ENCODE measurements at places on chromosomes 2 and 18.
A peak's percentile ranks its signal among the peaks of the same experiment; 100 is the strongest.

DNA sequence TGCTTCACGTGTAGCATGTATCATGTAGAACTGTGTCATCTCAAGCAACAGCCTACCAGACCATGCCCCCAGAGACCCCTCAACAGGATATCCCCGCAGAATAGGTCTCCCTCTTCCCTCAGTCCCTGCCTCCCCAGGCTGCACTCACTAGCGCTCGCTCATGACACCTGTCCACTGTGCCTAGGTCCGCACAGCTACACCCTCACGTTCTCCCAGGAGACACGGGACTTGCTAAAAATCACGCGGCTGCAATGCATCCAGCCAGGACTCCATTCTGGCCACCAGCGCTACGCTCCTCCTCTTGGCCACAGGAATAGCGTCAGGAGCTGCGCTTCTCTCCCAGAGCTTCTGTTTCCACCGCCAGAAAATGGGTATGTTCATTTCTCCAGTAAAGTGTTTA lies 2.5 kb downstream of the PXDN start:
- no peak for DNase-seq

- no peak for DNase-seq
These were observed 40.2 kb downstream of the MCFD2 start for GRCh38 chr2:46875226-46875899.

DNA sequence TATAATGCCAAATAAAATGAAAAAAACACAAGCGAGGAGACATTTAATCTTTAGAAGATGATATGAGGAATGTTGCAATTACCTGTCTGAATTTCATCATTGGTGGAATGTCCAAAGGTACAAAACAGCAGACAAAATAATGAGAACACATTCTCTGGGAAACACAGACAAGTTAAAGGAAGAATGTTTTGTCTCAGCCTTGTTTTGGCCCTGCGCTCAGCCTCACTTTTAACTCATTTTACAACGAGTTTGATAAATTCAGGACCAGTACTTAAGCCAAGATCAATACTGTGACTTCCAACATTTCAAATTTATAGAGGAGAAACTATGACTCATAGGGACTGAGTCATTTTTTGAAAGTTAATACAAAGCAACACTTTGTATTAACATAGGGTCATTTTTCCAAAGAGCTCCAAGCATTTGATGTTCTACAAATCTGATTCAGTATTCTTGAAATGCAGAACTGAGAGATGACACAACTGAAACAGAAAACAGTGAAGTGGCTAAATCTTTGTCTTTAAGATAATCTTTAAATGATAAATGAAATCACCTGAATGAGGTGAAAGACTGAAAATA lies 833.2 kb upstream of the CHAC2 start:
- DNase-seq: no peak

DNA sequence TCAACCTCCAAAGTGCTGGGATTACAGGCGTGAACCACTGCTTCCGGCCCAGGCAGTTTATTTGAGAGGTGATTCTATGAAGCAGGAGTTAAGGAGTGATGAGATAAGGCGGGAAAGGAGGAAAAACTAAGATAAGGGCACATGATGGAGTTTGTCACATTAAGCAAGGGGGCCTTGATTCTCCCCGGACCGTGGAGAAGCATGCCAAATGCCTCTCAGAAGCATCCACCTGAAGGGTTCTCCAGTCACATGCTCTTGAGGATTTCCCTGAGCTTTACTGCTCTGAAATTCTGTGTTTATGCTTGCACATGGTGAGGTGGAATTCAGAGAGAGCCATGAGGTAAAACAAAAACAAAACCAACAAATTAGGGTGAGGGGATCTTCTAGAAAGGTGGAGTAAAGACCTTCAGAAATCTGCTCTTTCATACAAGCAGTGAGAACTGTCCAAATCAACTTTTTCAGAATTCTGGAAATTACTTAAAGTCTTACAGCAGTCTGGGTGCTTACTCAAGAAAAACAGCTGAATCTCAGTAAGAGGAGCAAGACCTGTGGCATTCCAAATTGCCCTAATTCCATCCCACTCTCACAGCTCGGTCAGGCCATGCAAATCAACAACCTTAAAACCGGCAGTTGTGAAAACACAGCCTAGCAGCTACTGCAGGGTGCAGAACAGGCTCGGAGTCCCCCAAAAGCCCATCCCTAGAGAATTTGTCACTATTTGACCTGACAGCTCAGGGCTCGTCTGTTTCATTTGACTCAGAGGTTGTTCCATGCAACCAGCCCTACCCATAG lies 69.1 kb upstream of the CTLA4 start:
- no peak for DNase-seq

GRCh38 chr2:7658486-7658885 lies 741.3 kb downstream of the RNF144A start:
- no peak for DNase-seq

- no peak for DNase-seq
These were observed 5.5 kb upstream of the ID2 start for GRCh38 chr2:8676191-8676920.

DNA sequence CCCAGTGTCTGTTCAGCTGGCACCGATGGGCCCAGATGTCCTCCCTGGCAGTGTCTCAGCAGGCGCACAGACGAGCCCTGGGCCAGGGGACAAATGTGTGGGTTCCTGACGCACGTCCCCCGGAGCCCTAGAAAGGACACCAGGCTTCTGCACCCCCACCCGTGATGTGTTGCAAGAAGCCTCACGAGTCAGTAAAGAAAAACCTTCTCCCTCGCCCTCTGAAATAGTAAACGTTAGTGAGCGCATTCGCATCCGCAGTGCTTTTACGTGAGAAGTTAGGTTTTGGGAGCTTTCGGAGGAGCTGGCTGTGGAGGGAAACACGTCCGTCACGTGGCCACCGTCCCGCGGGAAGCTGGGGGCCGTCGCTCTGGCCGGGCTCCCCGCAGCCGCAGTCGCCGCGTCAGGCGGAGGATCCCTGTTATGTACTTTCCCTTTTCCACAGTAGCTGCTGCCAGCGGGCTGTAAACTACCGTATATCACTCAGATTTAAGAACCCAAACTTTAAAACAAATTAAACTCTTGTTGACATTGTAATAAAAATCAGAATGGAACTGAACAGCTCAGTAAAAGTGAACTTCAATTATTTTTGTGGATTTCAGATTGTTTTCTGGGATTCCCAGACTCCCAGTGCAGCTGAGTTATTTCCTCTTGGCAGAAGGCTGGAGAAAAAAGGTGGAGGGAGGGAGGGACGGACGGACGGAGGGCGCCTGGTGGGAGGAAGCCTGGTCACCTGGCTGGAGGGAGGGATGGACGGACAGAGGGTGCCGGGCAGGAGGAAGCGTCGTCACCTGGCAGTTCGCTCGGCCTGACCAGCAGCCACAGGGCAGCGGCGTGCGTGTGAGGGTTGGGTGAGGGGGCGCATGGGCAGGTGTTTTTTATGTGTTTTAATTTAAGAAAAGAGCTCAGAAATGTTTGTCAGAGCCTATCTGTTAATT lies 112.1 kb downstream of the NFATC1 start:
- peak; percentile 22 for DNase-seq

DNA sequence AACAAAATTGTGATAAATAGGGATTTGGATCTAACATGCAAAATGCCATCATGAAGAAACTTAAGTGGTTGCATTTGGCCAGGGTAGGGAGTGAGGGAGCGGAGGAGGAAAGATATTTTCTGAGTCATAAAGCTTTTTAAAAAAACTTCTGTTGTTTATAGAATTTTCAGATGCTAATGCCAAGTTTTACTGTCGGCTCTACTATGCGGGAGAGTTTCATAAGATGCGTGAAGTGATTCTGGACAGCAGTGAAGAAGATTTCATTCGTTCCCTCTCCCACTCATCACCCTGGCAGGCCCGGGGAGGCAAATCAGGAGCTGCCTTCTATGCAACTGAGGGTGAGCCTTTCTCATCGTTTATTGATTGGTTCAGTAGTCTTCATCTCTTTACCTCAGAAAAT lies 56.0 kb upstream of the PTH2R start:
- no peak for DNase-seq

- DNase-seq: no peak
These were observed 7.3 kb downstream of the KIF1A start for GRCh38 chr2:240812721-240813120.

GRCh38 chr2:13585732-13586131 lies 869.0 kb downstream of the TRIB2 start:
- no peak for DNase-seq

DNA sequence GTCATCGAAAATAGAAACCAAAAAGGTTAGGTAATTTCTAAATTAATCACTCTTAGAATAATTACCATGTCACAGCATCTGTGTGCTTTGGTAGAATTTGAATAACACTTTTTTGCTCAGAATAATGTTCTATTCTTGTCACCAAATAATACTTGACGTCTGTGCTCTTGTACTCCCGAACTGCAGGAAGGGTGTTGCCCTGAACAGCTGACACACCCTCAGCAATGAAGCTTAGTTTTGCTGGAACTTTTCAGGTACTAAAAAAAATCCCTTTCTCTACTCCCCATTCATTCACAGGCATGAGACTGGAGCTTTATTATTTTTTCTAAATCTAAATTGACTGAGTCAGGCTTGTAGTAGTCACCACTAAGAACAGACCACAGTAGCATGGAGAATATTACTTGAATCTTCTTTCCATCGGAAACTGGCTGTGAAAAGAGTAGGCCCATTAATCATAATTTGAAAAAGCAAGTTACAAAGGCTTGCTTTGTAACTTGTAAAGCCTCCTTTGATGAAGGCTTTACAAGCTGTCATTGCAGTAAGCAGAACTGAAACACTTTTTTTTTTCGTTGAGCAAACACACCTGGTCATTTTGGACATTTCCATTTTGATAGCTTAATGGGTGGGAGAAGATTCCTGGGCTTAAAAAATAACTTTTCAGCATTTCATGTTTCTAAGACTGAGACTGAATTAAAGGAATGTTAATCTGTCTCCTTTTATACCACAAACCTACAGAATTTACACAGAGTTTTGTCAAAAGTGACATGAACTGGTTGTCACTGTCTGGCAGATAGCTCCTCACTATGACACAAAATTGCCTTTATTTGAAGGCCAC lies 70.3 kb upstream of the PELI1 start:
- DNase-seq: no peak
